Naive thymus-derived CD8-positive, alpha-beta T cell (primary cell): ENCODE measurements at places on chromosomes 5 and 9.

GRCh38 chr5:34057118-34057517 is 14.1 kb upstream of the C1QTNF3 start:
- DNase-seq = no peak
- H3K4me1 ChIP-seq = no peaks in the 10 kb centered on the region
- H3K27me3 ChIP-seq = no peaks in the 10 kb centered on the region
- H3K4me3 ChIP-seq = no peak overlapping the region

DNA sequence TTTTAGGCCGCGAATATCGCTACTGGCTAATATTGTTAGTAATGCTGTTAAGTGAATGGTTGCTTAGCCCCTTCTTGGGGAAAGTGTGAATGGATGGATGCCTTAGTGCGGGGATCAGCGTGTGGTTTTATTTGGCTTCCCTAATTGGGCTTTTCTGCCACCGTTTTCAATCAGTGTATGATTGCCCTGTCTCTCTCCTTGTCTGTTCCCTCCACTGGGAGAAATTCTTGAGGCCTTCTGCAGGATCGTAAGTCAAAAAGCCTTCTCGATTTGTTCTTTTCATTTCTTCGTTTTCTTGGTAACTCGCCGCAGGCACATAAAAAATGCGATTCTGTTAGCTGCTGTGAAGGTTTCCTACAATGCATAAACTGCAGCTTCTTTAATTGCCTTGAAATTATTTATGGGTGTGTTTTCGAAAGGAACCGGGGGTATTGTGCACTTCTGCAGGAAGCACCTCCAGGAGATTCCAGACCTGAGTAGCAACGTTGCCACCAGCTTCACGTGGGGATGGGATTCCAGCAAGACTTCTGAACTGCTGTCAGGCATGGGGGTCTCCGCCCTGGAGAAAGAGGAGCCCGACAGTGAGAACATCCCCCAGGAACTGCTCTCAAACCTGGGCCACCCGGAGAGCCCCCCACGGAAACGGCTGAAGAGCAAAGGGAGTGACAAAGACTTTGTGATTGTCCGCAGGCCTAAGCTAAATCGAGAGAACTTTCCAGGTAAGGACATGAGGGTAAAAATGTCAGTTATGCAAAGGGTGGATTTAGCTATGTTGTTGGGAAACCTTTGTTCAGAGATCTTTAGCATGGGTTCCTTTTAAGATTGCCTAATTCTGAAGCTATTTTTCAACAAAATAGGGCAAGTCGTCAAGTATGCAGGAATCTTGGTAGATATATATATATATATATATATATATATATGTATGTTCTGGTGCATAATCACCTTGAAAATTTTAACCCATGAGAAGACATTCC is 700 bp downstream of the SKP2 start:
- peak overlapping the region; percentile 92 for H3K27ac ChIP-seq
- peaks cover 15% of the 10 kb centered on the region for H3K36me3 ChIP-seq
- H3K4me3 ChIP-seq = peak overlapping the region; percentile 97
- no peaks in the 10 kb centered on the region for H3K27me3 ChIP-seq
- DNase-seq = no peak

DNA sequence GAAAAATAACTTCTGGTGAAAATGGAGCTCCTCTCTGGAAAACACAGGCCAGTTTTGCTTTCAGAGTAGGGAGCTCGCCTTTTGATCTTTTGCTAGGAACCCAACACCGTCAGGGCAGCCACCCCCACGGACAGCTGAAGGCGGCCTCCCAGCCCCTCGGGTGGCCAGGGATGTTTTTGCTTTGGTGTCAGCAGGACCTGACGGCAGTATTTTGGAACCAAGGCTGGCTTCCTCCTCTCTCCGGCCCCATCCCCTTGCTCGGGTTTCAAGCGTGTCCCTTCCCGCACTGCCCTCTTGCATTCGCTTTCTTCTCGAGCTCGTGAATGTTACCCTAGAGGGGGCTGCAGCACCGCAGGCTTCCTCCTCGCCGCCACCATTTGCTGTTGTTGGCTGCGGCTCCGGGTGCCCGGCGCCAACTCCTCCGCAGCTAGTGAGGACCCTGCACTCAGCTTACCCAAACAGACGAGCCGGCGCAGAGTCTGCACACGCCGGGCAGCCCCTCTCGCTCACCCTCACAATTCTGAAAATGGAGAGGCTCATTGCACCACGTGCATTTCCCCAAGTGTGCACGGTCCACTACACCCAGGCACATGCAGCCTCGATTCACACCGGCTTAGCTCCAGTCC is 35.5 kb upstream of the ADAMTSL1 start:
- H3K36me3 ChIP-seq = no peaks in the 10 kb centered on the region
- H3K27ac ChIP-seq = no peak overlapping the region
- no peak for DNase-seq
- H3K27me3 ChIP-seq = peaks cover 45% of the 10 kb centered on the region

DNA sequence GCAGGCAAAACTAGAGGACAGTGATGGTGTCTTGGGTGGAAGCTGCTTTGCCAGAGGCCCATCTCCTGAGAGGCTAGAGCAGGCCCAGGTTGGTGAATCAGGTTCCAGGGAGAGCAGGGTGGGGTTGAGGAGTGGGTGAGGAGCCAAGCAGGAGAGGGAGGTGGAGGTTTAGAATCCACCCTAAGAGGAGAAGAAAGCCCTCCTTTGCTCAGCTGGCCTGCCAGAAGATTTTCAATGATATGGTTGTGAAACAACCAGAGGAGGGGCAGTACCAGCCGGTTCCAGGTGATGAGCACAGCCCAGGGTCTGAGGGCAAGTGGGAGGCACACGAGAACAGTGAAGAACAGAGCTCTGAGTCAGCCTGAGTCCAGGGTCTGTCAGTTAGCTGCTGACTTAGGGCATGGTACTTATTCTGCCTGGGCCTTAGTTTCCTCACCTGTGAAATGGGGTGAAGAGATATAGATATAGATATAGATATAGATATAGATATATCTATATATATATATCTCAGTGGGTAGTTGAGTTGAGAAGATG is 17.8 kb downstream of the PPARGC1B start:
- no peak for DNase-seq
- peaks cover 32% of the 10 kb centered on the region for H3K4me1 ChIP-seq
- H3K27ac ChIP-seq = peak overlapping the region; percentile 77
- no peaks in the 10 kb centered on the region for H3K27me3 ChIP-seq

DNA sequence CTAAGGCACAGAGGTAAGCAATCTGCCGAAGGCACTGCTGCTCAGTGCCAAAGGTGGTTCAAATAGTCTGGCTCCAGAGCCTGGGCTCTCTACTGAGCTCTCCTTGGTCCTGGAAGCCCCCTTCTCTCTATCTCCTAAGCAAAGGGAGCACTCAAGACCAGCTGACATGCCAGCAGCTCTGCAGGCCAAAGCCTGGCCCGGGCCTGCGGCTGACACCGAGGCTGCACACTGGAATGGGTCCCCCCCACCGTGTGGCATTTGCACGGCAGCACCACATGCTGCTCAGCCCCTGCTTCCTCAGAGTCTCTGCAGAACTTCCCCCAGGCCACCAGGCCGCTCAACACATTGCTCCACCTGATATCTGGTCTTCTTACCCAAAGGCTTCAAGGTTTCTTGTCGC is 57.8 kb upstream of the GOLPH3 start:
- H3K4me1 ChIP-seq = peaks cover 8% of the 10 kb centered on the region
- peak overlapping the region; percentile 86 for H3K27ac ChIP-seq
- no peaks in the 10 kb centered on the region for H3K27me3 ChIP-seq
- DNase-seq = no peak

DNA sequence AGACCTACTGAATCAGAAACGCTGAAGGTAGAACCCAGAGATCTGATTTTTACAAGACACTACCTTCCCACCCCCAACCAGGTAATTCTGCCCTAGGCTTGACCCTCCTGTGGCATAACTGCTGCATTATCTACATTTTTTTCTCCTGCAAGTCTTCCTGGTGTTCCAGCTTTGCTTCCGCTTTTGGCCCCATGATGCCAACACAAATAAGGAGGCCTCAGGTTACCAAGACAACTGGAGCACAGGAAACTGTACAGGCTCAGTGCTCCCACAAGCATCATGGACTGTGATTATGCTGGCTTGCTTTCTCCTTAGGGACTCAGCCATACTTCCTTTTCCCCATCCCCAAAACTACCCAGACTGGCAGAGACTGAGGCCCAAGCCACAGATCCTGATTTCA is 6.6 kb upstream of the MSMP start:
- no peak overlapping the region for H3K4me3 ChIP-seq
- no peak for DNase-seq
- no peaks in the 10 kb centered on the region for H3K36me3 ChIP-seq
- no peak overlapping the region for H3K27ac ChIP-seq

DNA sequence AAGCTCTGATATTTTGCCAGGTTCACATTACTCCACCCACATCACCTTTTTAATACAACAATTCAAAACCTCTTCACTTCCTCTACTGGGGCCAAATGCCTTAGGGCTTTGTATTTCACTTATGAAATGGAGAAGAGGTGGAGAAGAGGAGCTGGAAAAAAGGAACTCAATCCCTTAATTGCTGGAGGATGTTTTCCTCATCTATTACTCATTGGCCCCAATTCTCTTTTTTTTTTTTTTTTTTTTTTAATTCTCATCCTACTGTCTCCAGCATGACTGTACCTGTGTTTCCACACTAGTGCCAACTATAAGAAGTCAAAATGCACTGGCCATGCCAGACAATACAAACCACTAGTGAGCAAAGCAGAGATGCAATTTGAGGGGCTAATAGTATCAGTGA is 20.9 kb downstream of the FAM13B start:
- H3K27ac ChIP-seq = no peak overlapping the region
- peaks cover 93% of the 10 kb centered on the region for H3K36me3 ChIP-seq
- DNase-seq = no peak
- H3K4me3 ChIP-seq = no peak overlapping the region

- DNase-seq = no peak
- H3K36me3 ChIP-seq = peaks cover 38% of the 10 kb centered on the region
- no peaks in the 10 kb centered on the region for H3K4me1 ChIP-seq
- no peak overlapping the region for H3K4me3 ChIP-seq
Observed at GRCh38 chr5:69288069-69288468, 44.5 kb downstream of the CCDC125 start.

- H3K36me3 ChIP-seq = no peaks in the 10 kb centered on the region
- no peak for DNase-seq
- no peak overlapping the region for H3K4me3 ChIP-seq
- peaks cover 13% of the 10 kb centered on the region for H3K4me1 ChIP-seq
- no peak overlapping the region for H3K27ac ChIP-seq
Observed at GRCh38 chr5:53008751-53009150, 19.6 kb downstream of the ITGA2 start.

DNA sequence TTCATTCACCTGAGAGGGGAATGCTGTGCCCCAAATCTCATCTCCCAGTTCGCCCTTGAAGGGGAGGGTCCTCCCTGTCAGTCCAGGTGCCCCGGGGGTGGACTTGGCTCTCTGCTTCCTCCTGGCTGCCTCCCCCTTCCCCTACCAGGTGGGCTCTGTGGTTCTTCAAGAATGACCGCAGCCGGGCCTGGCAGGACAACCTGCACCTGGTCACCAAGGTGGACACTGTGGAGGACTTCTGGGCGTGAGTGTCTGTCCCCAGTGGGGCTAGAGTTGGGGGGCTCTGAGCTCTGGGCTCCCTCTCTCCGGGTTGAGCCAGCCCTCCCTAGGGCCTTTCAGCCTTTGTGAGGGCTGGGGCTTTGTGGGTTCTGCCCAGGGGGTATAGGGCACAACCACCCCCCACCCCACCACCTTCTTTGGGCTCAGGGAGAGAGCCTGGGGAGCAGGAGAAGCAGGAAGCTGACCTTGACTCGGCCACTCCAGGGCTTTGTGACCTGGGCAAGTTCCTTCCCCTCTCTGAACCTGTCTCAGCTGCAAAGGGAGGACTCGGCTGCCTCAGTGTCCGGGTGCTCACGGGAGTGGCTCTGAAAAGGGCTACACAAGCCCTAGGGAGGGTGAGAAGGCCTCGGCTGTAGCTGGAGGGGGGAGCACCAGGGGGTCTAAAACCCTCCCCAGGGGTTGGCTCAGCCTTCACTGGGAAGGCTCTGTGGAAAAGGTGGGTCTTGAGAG is 3.6 kb upstream of the TSPAN17 start:
- no peaks in the 10 kb centered on the region for H3K36me3 ChIP-seq
- no peaks in the 10 kb centered on the region for H3K27me3 ChIP-seq
- peaks cover 22% of the 10 kb centered on the region for H3K4me1 ChIP-seq
- H3K27ac ChIP-seq = no peak overlapping the region

GRCh38 chr5:141602606-141603005 is 16.2 kb downstream of the DIAPH1 start:
- DNase-seq = no peak
- H3K27ac ChIP-seq = peak overlapping the region; percentile 97
- H3K4me3 ChIP-seq = peak overlapping the region; percentile 54
- no peaks in the 10 kb centered on the region for H3K27me3 ChIP-seq
- H3K4me1 ChIP-seq = peaks cover 76% of the 10 kb centered on the region
- no peaks in the 10 kb centered on the region for H3K36me3 ChIP-seq

DNA sequence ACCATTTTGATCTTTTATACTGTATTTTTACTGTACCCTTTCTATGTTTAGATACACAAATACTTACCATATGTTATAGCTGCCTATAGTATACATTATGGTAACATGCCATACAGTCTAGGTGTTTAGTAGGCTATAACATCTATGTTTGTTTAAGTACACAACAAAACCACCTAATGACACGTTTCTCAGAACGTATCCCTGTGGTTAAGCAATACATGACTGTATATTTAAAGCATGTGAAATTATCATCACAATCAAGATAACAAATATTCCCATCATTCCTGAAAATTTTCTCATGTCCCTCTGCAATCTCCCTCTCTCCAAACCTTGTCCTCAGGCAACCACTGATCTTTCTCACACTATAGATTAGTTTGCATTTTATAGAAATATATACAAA is 66.4 kb upstream of the SUSD1 start:
- peaks cover 3% of the 10 kb centered on the region for H3K4me1 ChIP-seq
- H3K27ac ChIP-seq = no peak overlapping the region
- H3K27me3 ChIP-seq = no peaks in the 10 kb centered on the region
- H3K4me3 ChIP-seq = no peak overlapping the region
- peaks cover 12% of the 10 kb centered on the region for H3K36me3 ChIP-seq

DNA sequence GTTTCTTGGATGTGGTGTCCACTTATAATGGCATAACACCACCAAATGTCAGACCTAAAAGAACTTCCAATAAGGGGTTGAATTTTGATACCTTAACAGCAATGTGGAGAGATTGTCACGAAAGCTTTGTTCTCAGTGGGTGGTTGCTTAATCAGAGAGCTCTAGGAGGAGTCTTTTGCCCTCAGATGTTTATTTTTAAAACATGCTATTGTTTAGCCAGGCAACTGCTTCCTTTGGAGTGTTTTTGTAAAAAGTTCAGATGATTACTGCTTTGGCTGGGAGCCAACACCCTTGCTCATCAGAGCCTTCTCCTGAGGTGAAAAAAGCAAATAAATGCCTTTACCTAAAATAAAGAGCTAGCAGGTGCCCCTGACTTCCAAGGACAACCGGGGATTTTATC is 65.0 kb downstream of the SLC1A1 start:
- DNase-seq = peak; percentile 69
- H3K4me3 ChIP-seq = no peak overlapping the region
- no peaks in the 10 kb centered on the region for H3K27me3 ChIP-seq
- peaks cover 43% of the 10 kb centered on the region for H3K4me1 ChIP-seq

- H3K27ac ChIP-seq = no peak overlapping the region
- H3K4me3 ChIP-seq = no peak overlapping the region
- H3K4me1 ChIP-seq = peaks cover 29% of the 10 kb centered on the region
- no peaks in the 10 kb centered on the region for H3K36me3 ChIP-seq
- DNase-seq = no peak
Observed at GRCh38 chr9:36207546-36208012, 16.9 kb downstream of the CLTA start.
